Left forelimb (tissue), 1 donor: ENCODE measurements at places on chromosomes 16 and 17.
A peak's percentile ranks its signal among the peaks of the same experiment; 100 is the strongest.

GRCh38 chr16:46974352-46974751, 878 bp upstream of the DNAJA2 start:
- no peak for DNase-seq

DNA sequence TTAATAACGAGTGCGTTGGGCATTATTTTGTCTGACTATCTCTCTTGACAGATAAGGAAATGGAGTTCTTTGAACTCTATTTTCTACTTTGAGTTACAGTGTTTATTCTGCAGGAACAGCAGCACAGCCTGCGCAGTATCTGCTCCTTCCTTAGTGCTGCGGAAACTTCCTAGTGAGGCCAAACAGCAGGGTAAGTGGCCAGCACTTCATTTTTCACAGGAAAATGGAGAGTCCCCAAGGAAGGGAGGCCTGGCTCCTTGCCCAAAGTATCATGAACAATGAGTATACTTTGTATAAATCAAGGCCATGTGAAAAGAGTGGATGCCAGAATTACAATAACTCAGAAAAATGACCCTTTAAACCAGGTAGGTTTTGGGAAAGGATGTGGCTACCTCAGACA, 140.6 kb downstream of the VPS53 start:
- peak; percentile 82 for DNase-seq

DNA sequence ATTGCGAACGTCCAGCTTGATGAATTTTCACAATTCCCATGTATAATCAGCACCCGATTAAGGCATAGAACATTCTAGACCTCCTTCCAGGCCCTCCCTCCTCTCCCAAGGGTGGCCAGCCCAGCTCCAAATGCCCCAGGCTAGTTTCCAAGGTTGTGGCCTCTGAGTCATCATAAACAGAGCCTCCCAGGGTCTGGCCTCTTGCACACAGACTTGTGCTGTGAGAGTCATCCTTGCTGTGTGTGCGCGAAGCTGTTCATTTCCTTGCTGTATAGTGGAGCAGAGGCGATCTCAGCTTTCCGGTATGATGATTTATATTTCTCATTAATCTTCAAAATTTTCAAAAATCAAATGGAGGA, 20.5 kb upstream of the JPH3 start:
- DNase-seq = no peak

- no peak for DNase-seq
These were observed 3.0 kb downstream of the ALKBH5 start for GRCh38 chr17:18186627-18186982.

GRCh38 chr16:11791144-11791828, 5.8 kb downstream of the ZC3H7A start:
- no peak for DNase-seq
